ENCODE measurements at places on chromosomes 4 and X.

DNA sequence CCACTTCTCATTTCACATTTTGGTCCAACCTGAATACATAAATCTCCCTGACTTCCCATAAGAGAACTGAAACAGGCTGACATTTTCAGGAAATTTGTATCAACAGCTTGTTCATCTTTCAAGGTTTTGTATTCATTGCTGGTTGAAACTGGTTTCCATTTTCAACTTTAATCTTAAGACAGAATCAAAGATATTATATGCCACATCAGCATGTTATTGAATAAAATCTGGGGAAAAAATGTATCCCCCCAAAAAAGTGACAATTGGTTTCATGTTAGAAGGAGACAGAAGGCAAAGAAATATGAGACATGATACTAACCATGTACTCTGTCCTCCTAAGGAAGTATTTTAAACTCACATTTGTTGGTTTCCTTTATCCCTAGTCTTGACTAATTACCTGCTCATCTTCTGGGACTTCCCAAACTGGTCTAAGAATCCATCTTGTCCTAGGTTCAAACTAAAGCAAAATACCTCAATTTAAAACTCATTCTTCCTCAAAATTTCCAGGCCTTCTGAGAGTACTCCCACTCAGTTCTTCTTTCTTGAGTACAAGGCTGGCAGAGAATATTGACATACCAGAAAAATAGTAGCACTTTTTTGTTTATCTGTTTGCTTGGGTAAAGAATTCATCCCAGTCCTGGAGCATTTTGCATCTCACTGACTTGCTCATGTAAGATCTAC is 3.1 kb upstream of the ANTXR2 start:
- no peak for DNase-seq

GRCh38 chr4:4332529-4332928 is 42.5 kb downstream of the ZBTB49 start:
- DNase-seq: peak; percentile 57

DNA sequence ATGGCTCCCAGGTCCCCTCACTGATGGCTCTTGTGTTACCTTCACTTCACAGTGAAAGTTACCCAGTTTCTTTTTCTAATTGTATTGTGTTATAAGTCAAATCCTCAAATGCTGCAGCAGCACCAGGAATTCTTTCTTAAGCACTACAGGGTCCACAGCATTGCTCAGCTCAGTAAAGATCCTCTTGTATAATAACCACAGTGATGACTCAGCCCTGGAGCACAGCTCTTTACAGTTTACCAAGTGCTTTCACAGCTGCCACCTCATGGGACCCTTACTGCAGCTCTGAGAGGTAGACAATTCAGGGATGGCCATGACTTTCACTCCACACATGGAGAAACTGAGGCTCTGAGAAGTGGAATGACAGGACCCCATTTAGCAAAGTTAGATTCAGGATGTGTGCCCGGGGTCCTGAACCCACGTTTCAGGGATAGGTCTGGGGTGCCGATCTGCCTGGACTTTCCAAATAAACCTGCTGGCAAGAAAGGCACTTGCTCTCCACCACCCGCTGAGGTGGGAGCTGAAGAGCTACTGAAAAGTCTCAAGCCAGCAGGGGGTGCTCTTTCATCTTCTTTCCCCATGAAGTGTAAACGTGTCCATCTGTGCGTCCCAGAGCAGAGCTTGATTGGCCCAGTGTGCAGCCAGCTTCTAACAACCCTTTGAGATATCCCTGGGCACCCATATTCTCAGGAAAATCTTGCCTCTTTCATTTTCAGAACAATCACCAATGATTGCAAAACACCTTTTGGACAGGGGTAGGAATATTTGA is 35.7 kb upstream of the GABRQ start:
- DNase-seq: peak; percentile 2

DNA sequence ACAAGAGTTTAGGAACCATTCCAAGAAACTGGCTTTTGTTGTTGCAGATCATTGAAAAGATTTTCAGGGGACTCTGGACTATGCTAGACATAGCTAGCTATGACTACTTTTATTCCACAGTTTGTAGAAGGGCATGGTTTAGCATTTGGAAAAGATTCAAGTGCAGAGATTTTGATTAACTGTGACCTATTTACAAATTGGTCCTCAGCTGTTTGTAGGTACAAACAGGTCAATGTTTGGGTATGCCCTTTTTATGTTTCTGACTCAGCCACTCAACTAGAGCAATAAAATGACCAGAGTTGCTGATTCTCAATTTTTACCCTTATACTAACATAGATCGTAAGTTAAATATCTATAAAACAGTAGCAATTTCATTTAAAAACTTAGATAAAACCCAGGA is 46.7 kb downstream of the IGFBP7 start:
- no peak for DNase-seq

DNA sequence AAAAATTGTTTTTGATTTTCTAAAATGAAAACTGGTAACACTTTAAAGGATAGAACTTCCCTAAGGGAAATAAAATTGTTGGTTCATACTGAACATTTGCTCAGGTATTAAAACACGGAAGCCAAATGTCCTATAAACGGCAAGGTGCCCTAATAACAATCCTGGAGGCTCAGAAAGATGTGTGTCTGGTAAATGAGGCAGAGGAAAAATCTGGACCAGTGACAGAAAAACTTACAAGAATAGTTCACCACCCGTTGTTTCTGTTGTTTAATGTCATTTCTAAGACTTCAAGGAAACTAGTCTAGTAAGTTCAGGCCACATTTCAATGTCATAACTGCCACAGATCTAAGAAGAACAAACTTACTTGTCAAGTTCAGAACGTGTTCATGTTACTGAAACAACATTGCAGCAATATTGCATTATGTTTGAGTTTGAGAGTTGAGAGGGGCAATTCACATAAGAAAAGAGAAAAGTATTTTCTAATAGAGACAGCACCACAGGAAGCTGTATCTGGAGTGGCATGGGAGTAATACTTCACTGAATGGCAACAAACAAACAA is 476.6 kb downstream of the GRXCR1 start:
- no peak for DNase-seq

DNA sequence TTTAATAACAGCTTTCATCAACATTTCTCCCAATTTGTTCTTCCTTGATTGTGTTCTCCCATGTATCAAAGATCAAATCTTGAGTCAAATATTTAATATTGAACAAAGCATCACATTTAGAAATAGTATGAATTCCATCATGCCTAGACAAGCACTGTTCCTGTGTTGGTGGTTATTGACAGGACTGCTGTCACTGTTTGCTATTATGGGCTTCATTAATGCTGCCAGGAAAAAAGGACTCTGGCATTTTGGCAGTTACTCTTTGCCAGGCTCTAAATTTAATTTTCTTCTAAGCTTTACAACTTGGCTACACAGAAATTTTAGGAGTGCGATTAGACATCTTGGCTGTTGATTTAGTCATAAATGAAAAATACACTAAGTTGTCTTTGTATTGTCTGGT is 295.9 kb upstream of the NRK start:
- no peak for DNase-seq

DNA sequence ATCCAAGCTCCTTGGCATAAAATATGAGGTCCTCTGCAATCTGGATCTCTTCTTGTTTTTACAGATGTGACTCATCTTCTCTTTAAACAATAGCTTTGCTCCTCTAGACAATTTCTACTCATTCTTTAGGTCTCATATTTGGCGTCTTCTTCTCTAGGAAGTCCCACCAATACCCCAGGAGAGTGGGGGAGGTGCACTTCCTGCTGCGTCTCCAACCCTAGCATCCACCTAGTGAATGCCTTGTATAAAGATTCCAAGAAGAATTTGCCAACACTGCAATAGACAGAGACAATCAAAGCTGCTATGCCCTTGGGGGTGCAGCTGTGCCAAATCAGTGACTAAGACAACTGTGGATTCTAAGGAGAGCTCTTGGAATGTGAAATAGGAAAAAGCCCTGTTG is 45.7 kb upstream of the SLC10A7 start:
- DNase-seq: no peak

GRCh38 chrX:110803506-110803905 is 7.9 kb upstream of the CHRDL1 start:
- no peak for DNase-seq

DNA sequence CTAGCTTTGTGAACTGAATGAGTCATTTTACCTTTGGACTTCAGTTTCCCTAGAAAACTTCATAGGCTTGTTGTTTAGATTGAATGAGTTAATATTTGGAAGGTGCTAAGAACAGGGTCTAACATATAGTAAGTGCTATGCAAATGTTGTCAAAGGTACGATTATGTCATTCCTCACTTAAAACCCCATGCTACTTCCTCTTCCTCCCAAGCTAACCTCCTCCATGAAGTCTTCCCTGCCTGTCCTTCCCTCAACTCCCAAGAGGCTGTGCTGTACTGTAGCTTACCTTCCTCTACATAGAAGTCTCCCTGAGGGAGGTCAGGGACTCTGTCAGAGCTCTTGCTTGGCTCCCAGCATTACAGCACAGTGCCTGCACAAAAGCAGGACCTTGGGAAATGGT is 103.4 kb upstream of the PJA1 start:
- DNase-seq: no peak

GRCh38 chr4:184287697-184288255 is 70.1 kb upstream of the ENPP6 start:
- no peak for DNase-seq

GRCh38 chrX:9706421-9706820 is 59.2 kb downstream of the GPR143 start:
- DNase-seq: no peak

Measured in common myeloid progenitor, CD34-positive (primary cell).